ENCODE measurements at places on chromosomes 5 and 9. TPM values are rescaled to one million over a fixed set of nuclear protein-coding genes. Genes with fewer than 3 reads are reported as not detected.

DNA sequence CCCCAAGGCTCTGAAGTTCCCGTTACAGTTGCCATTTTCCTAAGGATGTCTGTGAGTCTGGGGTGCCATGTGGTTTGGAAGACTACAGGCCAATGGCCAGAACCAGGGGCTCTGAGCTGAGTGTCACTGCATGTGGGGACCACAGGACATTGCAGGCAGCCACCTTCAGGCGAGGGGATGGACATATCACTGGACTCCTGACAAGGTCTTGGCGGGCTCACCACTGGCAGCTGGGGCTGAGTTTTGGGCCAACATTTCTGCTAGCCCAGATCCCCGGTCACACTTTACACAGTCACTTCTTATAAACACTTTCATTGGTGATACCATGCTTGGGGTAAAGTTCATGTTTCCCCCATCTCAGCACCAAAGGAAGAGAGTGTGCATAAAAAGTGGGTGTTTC is 109.8 kb downstream of the RASGRF2 start:
- DNase-seq, result no peak

Gene GPRIN1
- total RNA-seq, result 101 TPM

DNA sequence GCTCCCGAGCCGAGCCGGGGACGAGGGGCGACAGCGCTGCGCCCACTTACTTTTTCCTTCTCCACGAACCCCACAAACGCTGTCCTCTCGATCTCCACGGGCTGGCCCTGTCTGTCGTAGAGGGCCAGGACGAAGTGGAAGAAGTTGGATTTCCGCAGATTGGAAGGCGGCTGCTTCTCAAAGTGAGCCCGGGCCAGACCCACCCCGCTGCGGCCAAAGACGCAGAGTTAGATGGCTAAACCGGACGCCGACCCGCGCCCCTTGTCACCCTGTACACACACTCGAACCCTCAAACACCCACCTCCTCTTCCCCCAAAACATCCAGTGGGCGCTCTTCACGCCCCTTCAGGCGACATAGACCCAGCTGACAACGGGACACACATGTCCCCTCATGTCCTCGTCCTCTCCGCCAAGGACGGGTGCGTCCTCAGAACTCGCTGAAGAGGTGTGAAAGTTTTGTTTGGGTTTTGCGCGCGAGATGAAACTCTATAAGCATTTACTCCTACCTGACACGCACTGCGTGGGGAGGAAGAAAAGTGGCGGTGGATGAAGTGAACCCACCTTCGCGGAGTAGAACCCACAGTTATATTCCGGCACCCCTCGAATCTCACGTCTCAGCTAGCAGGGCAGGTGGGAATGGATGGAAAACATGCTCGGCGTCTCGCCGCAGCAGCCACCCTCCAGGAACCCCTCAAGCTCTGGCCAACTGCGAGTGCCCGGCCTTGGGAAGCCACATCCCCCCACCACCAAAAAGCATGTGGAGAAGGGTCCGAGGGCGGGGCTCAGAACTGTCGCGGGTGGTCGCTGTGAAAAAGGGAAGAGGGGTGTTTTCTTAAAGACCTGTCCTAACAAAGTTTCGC is 2.6 kb downstream of the EBF1 start:
- DNase-seq, result no peak

DNA sequence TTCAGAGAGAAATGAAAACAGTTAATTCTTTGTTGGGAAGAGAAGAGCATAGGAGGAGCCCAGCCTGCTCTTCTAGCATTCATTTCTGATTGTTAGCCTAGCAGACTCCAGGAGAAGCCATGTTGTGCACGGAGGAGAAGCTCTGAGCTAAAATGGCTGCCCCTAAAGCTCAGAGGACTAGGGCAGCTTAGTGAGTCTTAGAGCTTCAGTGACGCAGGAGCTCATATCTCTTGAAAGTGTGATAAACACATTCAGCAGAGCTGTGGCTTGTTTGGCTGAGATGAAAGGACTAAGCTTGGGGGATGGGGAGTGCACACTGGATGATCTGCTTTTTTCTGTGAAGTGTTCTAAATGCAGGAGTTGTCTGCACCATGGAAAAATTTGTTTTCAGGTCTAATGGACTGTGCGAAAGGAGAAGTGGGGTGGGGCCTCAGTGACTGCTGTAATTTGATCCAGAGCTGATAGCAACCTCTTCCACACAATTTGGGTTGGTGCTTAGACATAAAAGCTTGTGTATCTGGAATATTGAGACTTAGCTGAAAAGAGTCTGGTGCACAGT is 58.5 kb downstream of the ZNF462 start:
- no peak for DNase-seq

GRCh38 chr9:128109050-128109709 is 18.3 kb downstream of the PTGES2 start:
- DNase-seq, result no peak
